AG10803 (cell line): ENCODE measurements at places on chromosomes 6 and 20.

DNA sequence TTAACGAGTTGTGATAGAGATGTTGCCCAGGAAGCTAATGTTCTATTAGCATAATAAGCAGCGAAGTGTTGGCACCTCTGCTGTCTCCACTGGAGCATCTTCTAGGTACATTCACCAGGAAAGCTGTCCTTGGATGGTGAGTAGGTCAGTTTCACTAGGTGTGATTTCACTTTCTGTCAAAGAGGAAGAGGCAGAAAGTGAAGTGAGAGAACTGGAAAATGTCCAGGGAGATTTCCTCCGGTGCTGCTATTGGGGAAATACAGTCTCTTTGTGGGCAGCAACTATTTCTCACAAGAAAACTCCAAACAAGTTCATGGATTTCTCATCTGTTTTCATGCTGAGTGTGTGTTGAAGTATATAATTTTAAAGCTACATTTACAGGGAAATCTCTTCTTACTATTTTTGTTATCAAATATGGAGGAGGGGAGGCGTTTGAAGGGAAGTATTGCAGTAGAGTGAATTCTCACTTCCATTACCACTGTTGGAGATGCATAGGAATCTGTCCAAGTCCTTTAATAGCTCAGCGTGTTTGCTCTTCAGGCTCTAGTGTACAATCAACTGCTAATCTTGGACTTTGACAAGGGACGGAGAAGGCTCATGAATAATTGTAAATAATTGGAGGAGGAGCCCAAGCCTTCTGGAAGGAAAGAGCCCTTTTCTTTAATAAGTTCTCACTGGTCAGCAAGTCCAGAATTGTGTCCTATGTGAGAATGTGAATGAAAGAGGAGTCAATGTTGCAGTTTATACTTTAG, 16.1 kb upstream of the TSBP1 start:
- DNase-seq: no peak

DNA sequence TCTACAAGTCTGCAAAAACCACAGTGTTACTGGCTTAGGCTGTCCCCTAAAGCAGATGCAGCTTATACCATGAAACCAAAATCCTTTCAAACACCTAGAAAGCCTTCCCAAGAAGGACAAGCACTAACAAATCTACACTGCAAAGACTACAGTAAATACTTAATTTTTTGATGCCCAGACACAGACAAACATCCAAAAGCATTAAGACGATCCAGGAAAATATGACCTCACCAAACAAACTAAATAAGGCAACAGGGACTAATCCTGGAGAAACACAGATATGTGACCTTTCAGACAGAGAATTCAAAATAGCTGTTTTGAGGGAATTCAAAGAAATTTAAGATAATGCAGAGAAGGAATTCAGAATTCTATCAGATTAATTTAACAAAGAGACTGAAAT, 423.5 kb downstream of the COL12A1 start:
- DNase-seq: no peak

DNA sequence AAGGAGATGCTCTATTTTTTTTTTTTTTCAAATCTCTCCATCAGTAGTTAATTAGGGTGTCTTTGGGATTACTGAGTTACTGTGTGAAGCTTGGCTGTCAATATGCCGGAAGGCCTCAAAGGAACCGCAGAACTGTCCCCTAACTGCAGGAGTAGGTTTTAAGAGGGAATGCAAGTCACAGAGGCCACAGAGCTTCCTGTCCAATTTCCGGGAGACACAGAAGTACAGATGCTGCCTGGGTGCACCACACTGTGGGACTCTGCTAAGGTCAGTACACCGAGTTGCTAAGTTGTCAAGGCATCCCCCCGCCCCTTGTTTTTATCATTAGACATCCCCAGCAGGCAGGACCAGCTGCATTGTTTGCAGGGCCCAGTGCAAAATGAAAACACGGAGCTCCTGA, 120.2 kb upstream of the RAB32 start:
- no peak for DNase-seq

- no peak for DNase-seq
These were observed 15.6 kb downstream of the MYT1 start for GRCh38 chr20:64179805-64180204.

DNA sequence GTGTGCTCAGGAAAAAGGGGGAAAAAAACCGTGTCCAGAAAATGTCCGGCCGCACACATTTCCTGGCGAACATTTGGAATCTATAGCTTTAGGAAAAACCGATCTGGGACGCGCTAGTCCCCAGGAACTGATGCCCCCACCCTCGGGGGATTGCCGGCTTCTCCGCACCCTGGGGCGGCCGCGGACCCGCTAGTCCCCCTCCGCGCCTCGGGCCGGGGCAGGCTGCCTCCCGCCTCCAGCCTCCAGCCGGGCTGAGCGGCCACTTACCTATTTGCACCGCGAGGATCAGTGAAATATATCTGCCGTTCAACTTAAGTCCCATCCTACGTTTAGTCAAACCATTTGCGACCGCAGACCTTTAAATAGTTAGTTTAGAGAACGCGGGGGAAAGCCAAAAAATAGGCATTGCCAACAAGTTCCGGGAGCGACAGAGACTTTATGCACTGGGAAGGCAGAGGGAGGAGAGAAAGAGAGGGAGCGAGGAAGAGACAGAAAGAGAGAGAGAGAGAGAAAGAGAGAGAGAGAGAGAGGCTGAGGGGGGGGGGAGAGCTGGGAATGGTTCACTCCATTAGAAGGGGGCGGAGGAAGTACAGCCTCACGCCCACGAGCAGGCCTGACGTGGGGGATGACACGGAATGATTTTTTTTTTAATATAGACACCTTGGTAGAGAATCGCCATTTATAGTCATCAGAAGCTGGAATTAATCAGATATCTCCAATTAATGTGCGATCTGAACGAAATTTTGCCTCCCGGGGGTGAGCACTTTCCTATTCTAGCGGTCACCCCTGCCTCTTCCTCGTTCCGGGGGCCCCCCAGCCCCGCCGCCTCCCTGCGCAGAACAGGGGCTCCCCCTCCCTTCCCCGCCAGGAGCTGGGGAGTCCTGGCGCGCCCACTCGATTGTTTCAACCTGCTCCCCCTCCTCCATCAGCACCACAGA, at the start of gene NRN1:
NRN1 (minus strand) TSS at position 498 of the 938 bp plus-strand sequence; CDS start at position 322, 176 bp downstream.
- DNase-seq: peak; percentile 77

DNA sequence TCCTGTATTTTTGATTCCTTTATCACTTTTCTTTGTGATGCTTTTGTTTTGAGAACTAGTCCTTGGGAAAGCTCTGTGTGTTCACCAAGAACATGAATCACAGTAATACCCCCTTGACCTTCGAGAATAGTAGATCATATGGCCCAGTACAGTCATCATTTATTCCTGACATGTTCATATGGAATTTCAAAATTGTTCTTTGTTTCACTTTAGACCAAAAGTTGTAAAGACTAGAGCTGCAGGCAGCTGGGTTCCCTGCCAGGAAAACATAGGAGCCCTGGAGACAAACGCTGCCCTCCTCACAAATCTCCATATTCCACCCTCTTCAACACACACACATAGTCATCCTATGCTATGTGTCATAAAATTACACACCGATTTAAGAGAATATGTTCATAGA, 621.2 kb upstream of the EYS start:
- no peak for DNase-seq

- peak; percentile 66 for DNase-seq
These were observed 136.3 kb downstream of the CD109 start for GRCh38 chr6:73832313-73832712.

- no peak for DNase-seq
These were observed 871.5 kb downstream of the QKI start for GRCh38 chr6:164286011-164286410.

GRCh38 chr6:106110164-106110826, 24.2 kb downstream of the PRDM1 start:
- DNase-seq: no peak

DNA sequence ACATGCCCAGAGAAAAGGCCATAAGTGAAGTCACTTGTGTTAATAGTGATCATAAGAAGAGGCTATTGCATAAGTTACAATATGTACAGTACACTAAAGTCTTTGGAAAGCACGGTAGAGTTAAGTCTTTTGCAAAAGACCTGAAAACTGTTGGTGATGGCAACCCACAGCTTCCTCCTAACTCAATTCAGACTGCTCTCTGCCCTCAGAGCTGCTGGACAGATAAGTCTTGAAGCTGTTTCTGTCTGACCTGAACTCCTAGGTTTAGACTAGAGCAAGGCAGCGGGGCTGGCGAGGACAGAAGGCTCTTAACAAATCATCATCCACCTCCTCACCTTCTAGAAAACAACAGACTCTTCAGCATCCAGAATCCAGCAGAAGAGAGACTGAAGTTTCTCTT, 125.4 kb downstream of the CD24 start:
- no peak for DNase-seq

DNA sequence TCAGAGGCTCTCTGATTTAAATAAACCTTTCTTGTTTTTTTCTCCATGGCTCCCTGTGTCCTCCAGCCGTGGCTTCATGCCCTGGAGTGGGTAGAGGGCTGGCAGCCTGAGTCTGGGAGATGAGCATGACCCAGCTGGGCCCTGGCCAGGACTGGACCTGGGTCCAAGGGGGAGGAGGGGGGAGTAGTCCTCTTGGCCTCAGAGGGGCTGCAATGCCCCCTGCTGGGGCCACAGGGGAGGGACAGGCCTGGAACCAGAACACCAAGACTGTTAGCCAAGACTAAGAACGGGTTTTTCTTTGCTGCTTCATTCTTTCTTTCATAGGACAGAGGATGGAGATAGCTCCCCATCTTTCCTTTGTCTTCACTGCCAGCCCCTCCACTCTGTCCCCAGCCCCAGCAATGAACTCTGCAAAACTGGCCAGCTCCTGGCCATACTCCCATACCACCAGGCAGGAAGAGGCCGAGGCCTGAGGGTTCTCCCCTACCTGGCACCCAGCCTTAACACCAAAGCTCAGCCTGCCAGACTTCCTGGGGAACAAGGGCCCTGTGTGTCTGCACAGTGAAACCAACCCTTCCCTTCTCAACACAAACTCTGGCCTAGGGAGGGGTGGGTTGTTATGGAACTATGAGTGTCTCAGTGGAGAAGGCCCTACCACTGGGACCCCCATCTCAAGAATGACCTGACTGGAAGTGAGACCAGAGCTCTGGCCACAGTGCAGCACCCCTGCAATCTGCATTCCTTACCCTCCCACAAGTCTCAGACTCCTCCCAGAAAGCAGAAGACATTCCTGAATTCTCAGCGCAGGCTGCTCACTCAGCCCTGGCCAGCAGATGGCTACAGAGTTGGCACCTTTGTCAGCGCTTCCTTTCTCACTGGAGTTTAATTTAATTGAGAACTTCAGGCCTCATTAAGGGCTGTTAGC, 11.0 kb downstream of the SLC29A1 start:
- peak; percentile 87 for DNase-seq

GRCh38 chr20:32357375-32357868, 709 bp upstream of the ASXL1 start:
- peak; percentile 31 for DNase-seq

DNA sequence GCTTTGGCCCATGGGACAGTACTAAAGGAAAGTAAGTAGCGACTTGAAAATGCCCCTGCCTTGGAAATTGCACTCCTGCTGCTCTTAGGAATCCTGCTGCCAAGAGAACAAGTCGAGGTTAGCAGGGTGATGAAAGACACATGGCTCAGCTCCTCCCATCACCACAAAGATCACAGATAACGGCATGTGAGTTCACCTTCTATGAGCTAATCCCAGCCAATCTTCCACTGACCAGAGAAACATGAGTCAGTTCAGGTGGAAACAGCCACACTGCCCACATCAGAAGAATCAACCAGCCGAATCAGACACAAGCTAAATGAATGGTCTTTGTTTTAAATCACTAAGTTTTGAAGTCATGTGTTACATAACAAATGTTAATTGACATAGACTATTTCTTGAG, 106.3 kb downstream of the PRKN start:
- no peak for DNase-seq

- DNase-seq: no peak
These were observed 79.4 kb downstream of the HMGCLL1 start for GRCh38 chr6:55499591-55499990.

DNA sequence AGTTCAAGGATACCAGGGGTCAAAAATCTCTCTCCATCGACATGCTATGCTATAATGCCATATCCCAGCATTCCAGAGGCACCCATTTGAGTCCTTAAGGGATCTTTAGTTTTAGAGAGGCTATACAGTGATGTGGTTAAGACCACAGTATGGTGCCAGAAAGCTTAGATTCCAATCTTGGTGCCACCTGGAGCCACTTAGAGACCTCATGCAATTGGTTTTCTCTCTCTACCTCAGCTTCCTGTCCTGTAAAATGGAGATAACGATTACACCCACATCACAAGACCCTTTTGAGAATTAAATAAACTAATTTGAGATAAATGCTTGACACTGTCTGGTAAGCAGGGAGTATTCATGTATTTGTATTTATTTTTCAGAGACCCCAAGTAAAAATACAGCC, 39.0 kb downstream of the PLAGL1 start:
- no peak for DNase-seq

DNA sequence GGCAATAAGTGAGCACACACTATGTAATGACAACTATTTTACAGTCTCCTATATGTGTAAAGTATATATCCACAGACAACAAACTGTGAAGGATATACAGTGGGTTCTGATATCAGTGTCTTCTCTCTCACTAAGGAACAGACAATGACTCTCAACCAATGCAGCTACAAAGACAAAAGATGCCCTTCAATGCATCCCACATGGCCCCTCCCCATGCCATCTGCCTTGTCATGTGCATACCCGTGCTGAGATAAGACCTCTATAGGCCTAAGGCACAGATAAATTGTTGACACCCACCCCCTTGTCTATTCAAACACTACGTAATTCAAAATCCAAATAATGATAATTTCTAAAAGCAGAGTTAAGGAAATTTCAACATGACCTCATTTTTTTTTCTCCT, 1123.5 kb upstream of the MAP3K7 start:
- no peak for DNase-seq

DNA sequence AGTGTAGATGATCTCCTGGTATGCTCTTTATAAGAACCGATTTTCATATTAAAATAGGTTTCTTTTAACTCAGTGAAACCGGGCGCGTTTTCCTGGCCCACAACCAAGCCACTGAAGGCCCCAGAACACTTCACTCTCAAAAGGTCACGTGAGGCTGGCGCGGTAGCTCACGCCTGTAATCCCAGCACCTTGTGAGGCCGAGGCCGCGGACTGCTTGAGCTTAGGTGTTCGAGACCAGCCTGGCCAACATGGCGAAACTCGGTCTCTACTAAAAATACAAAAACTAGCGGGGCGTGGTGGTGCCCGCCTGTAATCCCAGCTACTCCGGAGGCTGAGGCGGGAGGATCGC, 402 bp upstream of the TAF8 start:
- DNase-seq: no peak
